ENCODE measurements at places on chromosomes 1 and 21. TPM values are rescaled to one million over a fixed set of nuclear protein-coding genes. Genes with fewer than 3 reads are reported as not detected.

- DNase-seq: no peak
Measured at GRCh38 chr21:43809853-43810504, 20.6 kb downstream of the RRP1 start.

GRCh38 chr1:67966666-67967009 lies 83.8 kb downstream of the DIRAS3 start:
- DNase-seq: no peak

DNA sequence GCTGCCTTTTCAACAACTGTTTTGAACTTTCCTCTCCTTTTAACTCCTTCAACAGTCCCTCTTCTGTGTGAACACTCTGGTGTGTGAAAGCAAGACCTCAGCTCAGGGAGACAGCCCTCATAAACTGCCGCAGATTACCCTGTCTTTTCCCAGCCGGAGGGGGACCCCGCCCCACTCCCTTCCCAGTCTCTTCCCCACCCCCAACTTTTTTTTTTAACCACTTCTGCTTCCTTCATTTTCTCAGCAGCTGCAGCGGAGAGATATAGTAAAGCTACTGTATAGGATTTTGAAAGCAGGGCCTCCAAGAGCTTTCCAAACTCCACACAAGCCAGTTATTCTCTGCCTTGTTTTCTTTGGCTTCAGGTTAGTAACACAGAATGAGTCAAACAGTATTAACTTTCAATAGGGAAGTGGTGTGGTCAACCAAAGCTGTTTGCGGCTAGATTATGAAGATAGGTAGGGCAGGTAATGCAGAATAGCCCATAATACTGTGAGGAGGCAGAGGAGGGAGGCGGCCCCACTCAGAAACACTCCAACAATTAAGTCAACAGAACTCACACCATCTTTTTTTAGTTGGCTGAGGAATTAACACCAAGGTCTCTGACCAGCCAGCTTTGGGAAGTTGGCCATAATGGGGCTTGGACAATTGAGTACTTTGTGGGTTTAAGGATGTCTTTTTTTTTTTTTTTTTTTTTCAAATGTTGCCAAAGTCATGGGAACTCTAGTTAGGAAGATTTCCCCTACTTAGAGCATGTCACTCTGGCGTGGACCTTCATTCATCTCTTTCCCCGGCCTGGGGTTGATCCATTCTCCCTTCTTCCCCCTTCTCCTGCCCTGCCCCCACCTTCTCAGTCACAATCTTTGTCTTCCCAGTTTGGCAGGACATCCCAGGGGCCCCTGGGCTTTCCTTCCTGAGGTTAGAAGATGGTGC lies 177.0 kb downstream of the CLIC6 start:
- DNase-seq: peak; percentile 19

- DNase-seq: peak; percentile 66
Measured at GRCh38 chr1:20574686-20575540, 14.0 kb upstream of the CDA start.

DNA sequence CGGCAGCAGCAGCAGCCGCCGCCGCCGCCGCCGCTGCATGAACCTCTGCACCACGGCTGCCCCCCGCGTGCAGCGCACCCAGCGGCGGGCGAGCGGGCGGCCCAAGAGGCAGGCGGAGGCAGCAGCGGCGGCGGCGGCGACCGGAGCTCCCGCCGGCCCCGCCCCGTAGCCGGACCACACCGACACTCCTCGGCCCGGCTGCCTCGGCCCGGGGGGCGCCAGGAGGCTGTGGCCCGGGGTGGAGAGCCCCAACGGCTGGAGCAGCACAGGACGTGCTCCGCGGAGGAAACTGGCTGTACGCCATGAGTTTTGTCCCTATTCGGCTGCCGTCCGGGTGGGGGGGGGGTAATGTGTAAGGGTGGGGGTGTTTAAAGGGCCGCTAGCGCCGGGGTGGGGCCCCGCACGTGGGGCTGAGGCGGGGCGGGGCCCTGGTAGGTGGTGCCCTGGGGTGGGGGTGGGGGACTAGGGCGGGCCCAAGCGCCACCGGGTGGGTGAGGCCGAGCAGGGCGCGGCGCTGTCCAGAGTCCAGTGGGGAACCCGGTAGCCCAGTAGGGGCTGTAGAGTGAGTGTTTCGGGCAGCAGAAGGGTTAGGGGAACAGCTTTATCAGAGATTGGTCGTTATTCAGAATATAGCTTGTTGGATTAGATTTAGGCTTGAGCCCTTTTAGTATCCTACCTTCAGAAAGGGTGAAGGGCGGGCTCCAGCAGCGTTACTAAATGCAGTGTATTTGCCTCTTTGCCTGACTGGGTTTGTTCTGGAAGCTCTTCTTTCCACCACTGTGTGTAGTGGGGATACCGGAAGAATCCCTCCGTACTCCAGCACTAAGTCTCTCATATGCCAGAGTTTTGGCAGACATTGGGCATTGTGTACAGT lies at the start of gene FAM78B:
FAM78B (minus strand) TSS at position 304 of the 874 bp plus-strand sequence. CDS start 753 bp downstream, outside the sequence.
- peak; percentile 59 for DNase-seq

DNA sequence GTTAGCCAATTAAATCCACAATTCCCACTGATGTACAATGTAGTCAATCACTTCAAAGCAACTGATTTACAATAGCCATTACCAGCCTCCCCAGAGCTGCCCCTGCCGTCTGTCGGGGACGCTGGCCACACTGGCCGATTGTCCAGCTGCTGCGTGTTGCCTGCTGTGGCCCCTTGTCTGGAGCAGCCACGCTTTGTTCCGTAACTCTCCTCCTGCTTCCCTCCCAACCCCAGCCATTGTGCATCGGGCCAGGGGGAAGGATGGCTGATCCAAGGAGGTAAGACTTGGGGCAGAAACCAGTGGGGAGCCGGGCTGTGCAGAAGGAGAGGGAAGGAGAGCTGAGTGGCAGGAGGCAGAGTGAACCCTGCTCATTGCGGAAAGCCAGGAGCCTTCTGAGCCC lies 83.6 kb upstream of the LYST start:
- DNase-seq: no peak

DNA sequence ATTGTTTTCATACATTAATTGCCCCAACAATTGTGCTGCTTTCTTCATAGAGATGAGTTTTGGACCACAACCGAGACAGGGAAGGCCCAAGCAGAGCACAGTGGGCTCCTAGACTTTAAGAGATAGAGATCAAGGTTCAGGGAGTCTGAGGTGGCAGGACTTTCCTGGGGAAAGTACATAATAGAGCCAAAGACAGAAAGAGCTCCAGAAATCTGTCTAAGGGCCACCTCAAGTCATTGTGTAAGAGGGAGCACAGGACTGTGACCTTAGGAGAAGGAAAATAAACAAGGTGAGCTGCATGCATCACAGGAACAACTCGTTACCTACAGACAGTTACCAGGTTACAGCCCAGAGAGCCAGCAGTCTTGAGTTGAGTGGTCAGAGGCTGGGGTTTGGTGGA lies 41.3 kb upstream of the CR2 start:
- DNase-seq: no peak

GRCh38 chr1:228403231-228403631 lies 3.4 kb downstream of the TRIM11 start:
- DNase-seq: no peak

DNA sequence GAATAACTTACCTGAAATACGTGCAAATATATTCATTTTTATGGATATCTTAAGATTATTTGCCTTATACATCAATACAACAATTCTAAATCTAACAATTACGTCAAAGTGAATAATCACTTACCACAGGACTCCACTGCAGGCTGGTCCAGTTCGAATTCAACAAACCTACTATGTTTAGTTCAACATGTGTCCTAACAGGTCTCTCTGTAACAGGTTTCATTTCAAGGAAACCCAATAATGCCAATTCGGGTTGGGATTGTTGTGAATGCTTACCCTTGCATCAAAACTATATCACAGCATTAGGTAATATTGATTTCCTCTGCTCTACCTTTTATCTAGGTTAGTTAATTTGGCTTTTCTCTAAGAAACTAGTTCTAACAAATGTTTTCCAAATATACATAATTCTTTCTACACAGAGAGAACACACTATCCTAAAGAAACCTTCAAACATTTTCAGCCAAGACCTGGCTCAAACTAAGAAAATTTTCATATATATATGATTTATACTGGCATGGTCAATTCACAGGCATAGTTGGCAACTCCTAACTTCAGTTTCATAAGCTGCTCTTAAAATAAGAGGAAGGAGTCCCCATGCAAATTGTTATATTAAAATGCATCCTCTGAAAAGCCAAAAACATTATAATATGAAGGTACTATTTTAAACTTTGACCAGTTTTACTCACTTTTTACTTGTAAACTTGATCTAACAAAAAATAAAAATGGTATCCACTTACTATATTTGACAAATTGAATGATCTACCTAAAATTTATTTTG lies 4.5 kb downstream of the IVNS1ABP start:
- no peak for DNase-seq

GRCh38 chr21:15521644-15522001 lies 208.2 kb upstream of the USP25 start:
- no peak for DNase-seq

DNA sequence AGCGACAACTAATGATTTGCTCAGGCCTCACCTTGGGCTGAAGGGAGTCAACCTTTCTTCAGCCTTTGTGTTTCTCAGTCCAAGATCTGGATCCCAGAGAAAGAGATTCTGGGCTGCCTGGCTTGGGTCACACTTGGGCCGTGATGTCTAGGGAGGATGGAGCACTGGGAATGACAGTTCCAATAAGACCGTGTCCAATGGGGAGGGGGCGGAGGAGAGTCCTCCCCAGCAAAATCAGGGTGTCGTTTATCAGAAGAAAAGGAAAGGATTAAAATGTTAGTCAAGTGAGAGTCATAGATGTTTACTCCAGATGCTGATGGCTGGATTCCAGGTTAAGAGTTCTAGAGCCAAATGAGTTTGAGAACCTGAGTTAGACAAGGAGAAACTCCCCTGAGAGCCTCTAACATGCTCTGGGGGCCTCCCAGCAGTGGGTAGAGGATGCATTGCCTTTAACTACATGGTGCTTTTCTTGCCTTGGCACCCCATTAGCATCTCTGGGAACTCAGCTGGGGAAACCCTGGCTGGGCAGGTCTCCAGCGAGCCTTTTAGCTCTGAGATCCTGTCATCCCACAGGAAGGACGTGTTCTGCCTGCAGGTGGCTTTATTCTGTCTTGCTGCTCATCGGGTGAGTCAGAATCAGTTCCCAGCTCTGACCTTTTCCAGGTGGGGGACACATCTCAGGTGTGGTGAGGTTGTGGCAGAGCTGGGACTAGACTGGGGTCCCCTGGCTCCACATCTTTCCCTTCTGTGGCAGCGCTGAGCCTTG lies 22.2 kb downstream of the NIPAL3 start:
- DNase-seq: no peak

DNA sequence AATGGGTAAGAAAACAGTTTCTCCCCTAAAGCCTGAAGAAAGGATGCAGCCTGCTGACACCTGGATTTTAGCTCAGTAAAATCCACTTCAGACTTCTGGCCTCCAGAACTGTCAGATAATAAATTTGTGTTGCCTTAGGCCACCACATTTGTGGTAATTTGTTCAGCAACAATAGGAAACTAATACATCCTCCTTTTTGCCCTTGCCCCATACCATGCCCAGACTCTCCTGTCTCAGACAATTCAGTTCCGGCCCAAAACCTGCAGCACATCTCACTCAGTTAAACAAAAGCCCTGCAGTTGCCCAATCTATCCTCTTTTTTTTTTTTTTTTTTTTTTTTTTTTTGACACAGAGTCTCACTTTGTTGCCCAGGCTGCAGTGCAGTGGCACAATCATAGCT lies 25.8 kb downstream of the SMIM12 start:
- no peak for DNase-seq

- no peak for DNase-seq
Measured at GRCh38 chr1:237779356-237779755, 111.4 kb downstream of the ZP4 start.

DNA sequence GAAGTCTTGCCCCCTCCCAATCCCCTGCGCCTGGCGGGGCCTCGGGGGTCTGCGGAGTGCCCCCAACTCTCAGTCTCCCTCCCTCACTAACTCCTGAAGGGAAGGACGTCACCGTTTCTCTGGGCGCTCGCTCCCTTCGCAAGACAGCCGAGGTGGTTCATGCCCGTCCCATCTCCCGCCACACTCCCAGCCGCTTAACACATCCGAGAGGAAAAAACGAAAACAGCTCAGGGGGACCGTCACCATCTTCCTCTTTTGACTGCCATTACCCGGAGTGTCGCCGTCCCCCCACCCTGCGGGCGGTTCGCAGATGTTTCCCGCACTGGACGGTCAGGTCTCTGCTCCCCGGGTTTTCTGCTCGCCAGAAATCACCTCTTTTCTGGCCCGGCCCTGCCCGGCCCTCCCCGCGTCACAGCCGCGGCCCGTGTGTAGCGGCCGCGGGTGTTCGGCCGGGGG lies 532 bp downstream of the ERO1B start:
- DNase-seq: no peak

DNA sequence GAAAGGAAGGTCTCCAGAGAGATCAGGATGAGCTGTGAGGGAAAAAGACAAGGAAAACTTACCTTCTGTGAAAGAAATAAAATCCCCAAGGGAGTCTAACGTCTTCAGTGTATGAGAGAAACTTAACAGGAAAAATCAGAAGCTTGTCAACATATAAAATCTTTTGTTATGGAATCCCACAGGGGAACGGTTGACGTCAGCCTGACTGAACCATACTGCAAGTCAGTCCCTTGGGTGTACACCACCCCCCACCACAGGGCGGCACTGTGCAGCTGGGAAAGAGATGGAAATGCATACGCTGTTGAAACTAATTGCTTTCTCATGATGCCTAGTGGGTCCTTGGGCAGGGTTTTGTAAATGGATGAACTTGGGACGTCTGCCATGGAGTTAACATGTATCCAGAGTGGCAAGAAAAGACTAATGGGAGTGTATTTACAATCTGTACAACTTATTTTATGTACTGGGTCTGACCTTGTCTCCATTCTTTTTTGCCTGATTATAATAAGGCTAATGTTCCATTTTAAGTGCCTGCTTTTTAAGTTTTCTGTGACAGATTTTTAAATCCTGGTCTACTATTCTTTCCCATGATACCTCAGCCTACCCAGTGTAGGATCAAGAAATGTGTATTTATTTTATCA lies 22.7 kb downstream of the UTP25 start:
- DNase-seq: peak; percentile 80

DNA sequence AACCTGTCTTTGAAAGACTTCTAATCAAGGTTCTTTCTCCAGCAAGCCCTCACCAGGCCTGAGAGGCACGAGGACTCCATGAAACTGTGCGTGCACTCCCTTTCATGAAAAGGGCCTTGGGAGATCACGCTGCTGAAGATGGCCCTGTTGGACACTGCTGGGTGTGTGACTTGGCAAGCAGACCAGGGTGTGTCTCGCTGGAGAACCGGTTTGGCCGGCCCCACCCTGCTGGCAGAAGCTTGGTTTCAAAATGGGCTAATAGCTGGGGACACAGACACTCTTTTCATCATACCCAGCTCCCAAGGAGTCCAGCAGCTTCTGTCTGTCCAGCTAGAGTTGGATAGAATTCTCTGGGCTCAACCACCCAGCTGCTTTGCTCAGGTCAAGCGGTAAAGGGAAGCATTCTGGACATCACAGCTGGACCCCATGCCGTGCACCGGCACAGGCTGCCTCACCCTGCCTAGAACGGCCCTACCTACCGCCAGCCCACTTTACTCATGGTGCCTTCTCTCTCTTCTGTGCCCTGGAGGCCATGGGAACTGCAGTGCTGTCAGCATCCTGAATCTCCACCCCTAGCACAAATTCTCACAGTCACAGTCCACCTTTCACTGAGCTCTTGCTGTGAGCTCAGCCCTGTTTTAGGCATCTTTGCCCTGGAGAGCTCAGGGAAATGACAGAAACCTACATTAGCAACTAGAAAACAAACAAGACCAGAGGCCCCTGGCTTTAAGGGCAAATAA lies 24.6 kb downstream of the PKP1 start:
- DNase-seq: no peak

GRCh38 chr1:28971980-28972771 lies 57.8 kb downstream of the EPB41 start:
- peak; percentile 15 for DNase-seq

- DNase-seq: no peak
Measured at GRCh38 chr1:198696211-198696610, 57.4 kb downstream of the PTPRC start.

MIGA1 gene
- total RNA-seq: 15.7 TPM

KRTAP19-3 gene
- not detected for total RNA-seq

DLGAP3 gene
- total RNA-seq: not detected

All from NCI-H460 (cell line).